NCI-H2227 treated with DMSO at 0.1 percent for 48 hours (cell line): ENCODE measurements at places on chromosomes 13 and 19.

- DNase-seq, result no peak
Measured at GRCh38 chr13:44519642-44520041, 56.5 kb downstream of the TSC22D1 start.

- DNase-seq, result no peak
Measured at GRCh38 chr19:1408300-1409203, 1.2 kb downstream of the DAZAP1 start.

GRCh38 chr19:54436031-54436523, 12.9 kb upstream of the LENG8 start:
- DNase-seq, result no peak

- DNase-seq, result no peak
Measured at GRCh38 chr19:51821456-51821855, 26.5 kb downstream of the FPR3 start.

DNA sequence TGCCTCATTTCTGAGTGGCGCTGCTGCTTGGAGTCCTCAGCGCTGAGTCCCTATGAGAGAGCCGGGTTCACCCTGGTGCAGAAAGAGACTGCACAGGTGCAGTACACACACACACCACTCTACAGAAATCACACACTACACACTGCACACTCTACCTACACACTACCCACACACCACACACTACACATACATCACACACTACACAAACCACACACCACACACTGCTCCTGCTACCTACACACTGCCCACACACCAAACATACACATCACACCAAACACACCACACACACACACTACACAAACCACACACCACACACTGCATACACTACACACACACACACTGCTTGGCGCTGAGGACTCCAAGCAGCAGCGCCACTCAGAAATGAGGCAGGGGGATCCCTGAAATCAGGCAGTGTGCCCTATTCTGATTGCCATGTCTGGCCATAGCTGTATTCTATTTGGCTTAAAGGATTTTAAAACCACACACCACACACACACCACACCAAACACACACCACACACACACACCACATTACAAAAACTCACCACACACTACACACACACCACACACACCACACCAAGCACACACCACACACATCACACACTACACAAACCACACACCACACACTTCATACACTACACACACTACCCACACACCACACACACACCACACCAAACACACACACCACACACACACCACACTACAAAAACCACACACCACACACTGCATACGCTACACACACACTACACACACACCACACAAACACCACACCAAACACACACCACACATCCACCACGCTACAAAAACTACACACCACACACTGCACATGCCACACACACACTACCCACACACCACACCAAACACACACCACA, 4.9 kb downstream of the MAG start:
- no peak for DNase-seq

GRCh38 chr19:51173681-51174080, 31.6 kb downstream of the SIGLEC7 start:
- no peak for DNase-seq

DNA sequence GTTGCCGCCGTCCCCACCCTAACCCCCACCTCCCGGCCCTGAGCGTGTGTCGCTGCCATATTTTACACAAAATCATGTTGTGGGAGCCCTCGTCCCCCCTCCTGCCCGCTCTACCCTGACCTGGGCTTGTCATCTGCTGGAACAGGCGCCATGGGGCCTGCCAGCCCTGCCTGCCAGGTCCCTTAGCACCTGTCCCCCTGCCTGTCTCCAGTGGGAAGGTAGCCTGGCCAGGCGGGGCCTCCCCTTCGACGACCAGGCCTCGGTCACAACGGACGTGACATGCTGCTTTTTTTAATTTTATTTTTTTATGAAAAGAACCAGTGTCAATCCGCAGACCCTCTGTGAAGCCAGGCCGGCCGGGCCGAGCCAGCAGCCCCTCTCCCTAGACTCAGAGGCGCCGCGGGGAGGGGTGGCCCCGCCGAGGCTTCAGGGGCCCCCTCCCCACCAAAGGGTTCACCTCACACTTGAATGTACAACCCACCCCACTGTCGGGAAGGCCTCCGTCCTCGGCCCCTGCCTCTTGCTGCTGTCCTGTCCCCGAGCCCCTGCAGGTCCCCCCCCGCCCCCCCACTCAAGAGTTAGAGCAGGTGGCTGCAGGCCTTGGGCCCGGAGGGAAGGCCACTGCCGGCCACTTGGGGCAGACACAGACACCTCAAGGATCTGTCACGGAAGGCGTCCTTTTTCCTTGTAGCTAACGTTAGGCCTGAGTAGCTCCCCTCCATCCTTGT, 6.4 kb downstream of the YIPF2 start:
- no peak for DNase-seq

- peak; percentile 40 for DNase-seq
Measured at GRCh38 chr19:36060430-36060829, 5.7 kb downstream of the WDR62 start.

GRCh38 chr13:99983499-99984401, 2.2 kb downstream of the ZIC2 start:
- no peak for DNase-seq

GRCh38 chr13:41456768-41457588, at the start of gene RGCC:
RGCC (plus strand) TSS chr13:41457550; CDS start chr13:41457708, 158 bp downstream.
- no peak for DNase-seq
